Stromal cell of bone marrow (primary cell): ENCODE measurements at places on chromosomes 1 and 21.

GRCh38 chr1:172723251-172723650, 64.3 kb downstream of the FASLG start:
- no peak for DNase-seq

- no peak for DNase-seq
These were observed 35.5 kb downstream of the CA6 start for GRCh38 chr1:8981169-8981568.

GRCh38 chr1:26409191-26409807, 1.3 kb upstream of the LIN28A start:
- DNase-seq, result no peak

DNA sequence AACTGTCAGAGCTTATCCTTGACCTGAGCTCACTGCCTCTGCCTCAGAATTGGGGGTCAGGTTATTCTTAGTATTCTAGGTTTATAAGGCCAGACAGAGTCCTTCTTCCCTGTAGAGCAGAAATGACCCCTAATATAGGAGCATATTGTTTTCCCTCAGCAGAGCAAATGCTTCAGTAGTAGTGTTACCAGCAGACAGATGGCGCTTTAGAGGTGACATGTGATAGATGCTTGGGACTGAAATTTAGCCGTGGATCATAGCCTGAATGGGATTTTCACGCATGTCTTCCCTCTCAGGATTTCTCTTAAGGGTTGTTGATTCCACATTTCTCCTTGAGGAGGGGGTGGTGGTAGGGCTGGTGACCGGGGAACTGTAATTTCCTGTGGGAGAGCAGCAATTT, 24.5 kb downstream of the ADARB1 start:
- no peak for DNase-seq

- DNase-seq, result no peak
These were observed 11.3 kb downstream of the SSR2 start for GRCh38 chr1:156009404-156009803.

DNA sequence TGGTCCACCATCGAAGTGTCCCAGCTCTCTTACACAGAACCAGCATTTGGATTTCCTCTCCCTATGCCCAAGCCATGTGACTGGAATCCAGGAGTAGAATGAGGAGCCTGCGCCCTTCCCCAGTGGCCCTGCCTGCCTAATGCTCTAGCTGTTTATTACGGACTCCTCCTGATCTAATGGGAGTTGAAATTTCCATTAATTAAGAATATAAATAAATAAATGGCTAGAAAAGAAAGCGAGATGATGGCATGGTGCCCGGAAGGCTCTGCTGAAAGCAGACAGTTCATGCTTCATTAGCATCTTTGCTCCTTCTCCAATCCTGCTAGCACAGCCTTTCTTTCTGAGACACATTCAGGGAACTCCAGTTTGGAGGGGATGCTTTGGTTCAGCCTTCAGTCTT, 216.2 kb downstream of the SEC16B start:
- no peak for DNase-seq
